ENCODE measurements at places on chromosomes 16 and 17.

DNA sequence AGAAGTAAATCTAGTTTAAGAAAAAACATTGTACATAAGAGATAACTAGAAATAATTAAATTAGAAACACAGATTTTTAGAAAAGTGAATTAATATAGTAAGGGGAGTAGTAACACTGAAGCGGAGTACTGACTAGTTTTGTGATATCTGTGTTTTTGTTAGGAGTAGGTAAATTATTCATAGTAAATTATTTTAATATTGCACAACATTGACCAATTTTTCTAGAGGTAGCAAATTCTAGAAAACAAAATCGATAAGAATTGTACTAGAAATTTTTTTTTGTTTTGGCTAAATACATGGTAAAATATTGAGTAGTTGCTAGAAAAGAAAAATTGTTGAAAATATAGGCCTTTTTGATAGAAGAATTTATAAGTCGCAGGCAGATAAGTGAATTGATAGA is 156.5 kb downstream of the CHD9 start:
- no peak for DNase-seq

GRCh38 chr17:74088934-74089329 is 114.5 kb upstream of the RPL38 start:
- DNase-seq, result no peak

GRCh38 chr17:77449908-77450741 is 309.4 kb downstream of the SEC14L1 start:
- no peak for DNase-seq

GRCh38 chr17:48352630-48353029 is 77.4 kb downstream of the SKAP1 start:
- no peak for DNase-seq

DNA sequence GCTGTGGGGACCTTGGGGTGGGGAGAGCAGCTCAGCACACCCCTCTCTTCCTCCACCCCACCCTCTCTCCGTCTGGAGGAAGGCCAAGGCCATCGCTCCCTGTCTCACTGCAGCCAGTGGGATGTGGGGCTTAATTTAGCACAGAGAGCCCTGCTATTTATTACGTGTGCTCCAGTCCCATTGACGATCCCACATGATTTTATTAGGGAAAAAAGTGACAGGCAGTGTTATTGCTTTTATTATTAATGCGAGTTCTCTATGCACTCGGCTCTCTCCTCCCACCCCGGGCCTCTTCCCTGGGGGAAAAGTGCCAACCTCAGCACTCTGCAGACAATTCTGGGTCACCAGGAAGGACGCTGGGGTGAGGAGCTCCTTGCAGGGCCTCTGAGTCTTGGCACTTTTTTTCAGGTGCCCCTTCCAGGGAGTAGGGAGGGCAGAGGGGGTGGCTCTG is 57.3 kb downstream of the MGAT5B start:
- no peak for DNase-seq

Measured in CD4-positive, alpha-beta T cell treated with Interleukin-21 for 1 hour (primary cell).